ENCODE measurements at places on chromosomes 13 and 19.
A peak's percentile ranks its signal among the peaks of the same experiment; 100 is the strongest.

GRCh38 chr13:70394031-70394548, 285.8 kb upstream of the KLHL1 start:
- DNase-seq = no peak

GRCh38 chr19:13583114-13583513, 76.8 kb upstream of the CACNA1A start:
- DNase-seq = no peak

DNA sequence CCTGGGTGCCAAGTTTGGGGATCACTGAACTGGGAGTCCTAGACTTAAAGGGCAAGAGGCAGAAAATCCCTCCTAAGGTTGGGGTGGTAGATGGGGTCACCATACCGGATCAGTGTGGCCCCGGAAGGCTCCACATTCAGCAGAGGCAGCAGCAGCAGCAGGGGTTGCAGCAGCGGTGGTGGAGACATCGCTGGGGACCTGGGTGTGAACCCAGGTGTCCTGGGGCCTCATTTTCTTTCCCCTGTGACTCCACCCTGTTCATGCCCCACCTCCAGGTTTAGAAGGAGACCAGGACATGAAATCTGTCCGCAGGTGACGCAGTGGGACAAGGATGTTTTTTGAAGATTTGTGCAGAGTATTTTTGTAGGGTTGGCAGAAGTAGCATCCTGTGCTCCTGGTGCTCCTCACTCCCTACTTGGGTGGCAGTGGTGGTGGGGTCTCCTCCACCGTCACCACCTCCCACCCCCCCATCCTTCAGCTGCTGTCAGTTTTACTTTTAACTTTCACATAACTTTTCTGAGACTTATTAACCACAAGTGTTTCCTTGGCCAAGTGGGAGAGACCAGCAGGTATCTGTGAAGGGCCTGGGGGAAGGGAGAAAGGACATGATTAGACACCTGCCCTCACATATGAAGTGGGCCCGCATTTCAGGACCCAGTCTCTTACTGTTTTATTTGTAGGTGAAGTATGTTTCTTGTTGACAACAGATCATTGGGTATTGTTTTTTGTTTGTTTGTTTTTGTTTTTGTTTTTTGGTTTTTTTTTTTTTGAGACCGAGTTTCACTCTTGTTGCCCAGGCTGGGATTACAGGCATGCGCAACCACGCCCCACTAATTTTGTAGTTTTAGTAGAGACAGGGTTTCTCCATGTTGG, at the start of gene NAPSA:
Gene NAPSA, minus strand, starts transcription at position 206 of the 873 bp plus-strand sequence. Its CDS starts 18 bp downstream, at position 188.
- no peak for DNase-seq

GRCh38 chr19:47284324-47284899, 9.7 kb downstream of the INAFM1 start:
- no peak for DNase-seq

DNA sequence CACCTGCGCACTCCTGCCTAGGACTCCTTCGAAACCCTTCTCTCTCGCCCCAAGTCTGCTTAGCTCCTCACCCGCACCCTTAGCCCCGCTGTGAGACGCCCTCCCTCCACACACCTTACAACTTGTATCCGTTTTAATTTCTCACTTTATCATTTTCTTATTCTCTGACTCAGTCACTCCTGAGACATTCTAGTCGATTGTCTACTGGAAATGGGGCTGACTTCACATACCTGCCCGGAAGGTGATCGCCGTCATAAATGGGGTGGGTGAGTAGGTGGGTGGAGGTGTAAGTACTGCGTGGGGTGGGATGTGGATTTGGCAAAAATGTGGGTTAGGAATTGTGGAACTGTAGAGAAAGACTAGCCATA, 714 bp downstream of the NDFIP2 start:
- DNase-seq = peak; percentile 49

DNA sequence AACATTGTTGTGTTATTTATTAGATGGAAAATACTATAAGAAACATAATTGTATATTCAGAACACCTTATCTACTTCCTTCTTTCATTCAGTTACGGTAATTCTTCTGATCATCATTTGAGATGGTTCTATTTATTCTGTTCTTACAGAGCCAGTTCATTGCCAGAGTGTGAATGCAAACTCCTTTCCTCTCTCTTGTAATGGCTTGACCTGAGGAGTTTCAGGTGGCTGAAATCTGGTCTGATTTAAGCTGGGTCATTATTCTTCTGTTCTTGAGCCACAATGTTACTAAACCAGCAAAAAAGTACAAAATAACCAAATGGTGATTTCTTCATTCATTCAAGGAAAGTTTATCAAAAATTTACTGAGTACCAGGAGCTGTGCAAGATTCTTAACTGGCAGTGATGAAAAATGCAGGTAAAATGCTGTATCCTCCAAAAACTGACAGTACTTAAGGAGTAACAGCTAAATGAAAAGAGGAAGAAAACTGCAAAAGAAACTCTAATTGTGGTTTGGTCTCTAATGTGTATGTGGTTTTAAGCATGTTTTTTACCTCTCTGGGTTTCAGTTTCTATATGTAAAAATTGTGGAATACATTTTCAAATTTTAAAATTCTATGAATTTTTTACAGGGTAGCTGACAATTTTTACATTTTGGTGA, 182.4 kb upstream of the UFM1 start:
- DNase-seq = no peak

DNA sequence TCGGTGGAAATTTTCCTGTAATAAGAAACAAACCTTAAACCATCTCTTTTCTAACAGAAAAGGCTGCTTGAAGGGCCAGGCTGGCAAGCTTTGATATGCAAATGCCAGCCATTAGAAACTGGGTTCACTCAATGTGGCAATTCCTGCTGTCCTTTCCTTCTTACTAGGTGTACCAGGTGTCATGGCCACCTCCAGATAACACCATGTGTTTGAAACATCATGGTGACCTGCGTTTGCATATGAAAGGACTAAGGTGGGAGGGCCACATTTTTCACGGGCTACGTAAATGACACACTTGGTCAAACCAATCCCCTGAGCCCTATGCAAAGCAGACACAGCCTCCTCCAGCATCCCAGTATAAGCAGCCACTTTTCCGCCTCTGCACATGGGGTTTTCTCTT, 789.1 kb upstream of the SLITRK5 start:
- no peak for DNase-seq

- no peak for DNase-seq
Observed at GRCh38 chr19:33005440-33005839, 33.4 kb downstream of the FAAP24 start.

DNA sequence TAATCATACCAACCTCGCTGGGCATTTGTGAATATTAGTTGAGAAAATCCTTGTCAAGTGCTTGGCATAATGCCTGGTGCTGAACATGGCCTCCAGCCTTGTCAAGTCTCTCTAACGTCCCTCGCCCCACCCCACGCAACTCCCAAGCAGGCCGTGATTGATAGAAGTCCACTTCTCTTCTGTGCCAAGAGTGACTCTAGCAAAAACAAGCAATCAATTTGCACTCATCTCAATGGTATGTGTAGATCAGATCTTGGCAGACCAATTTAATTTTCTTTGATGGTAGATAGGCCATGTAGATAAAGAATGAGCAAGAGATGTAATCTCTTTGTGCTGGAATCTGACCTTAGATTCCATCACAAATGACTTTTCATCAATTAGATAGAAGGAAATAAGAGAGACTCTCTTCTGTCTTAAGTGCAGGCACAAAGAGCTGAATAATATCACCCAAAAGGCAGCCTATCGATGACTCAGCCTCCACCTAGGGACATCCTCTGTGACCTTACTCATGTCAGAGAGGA, 31.0 kb upstream of the KATNAL1 start:
- DNase-seq = no peak

DNA sequence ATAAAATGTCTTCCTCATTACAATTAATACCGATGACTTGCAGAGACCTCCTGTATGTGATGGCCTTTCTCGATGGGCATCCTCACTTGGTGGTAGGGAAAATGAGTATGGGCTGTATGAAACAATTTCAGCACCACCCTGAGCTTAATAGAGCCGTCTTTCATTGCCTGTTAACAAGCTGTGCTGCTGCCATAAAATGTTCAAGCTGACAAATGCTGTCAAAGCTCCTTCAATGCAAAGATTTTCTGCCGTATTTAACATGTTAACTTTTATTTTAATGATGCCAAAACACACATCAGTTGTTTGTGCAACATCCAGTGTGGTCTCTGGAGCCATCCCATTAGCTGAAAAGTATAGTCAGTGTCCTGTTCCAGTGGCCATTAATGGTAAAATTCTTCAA, 110.1 kb downstream of the GPC6 start:
- no peak for DNase-seq

- DNase-seq = no peak
Observed at GRCh38 chr19:7953060-7953459, 9.6 kb upstream of the TIMM44 start.

Data from stimulated activated CD4-positive, alpha-beta T cell treated with anti-CD3 and anti-CD28 coated beads, Interleukin-15, amount 100 ng/mL, for 1 hour (primary cell).